Right atrium auricular region (tissue), 2 donors: ENCODE measurements at places on chromosomes 13 and 19. TPM values are rescaled to one million over a fixed set of nuclear protein-coding genes. Genes with fewer than 3 reads are reported as not detected.

Gene MYPOP
- total RNA-seq, result 6.0 TPM

Gene SPC24
- 5.7 TPM for total RNA-seq

Gene HCST
- 3.3 TPM for total RNA-seq

DNA sequence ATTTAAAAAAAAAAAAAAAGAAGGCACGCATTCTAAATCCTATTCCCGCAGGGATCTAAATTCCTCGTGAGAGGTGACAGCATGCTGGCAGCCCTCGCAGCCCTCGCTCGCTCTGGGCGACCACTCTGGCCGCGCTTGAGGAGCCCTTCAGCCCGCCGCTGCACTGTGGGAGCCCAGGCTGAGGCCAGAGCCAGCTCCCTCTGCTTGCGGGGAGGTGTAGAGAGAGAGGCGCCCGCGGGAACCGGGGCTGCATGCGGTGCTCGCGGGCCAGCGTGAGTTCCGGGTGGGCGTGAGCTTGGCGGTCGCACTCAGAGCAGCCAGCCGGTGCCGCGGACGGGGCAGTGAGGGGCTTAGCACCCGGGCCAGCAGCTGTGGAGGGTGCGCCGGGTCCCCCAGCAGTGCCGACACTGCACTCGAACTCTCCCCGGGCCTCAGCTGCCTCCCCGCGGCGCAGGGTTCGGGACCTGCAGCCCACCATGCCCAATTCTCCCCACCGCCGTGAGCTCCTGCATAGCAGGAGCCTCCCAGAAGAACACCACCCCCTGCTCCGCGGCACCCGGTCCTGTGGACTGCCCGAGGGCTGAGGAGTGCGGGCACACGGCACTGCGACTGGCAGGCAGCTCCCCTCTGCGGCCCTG lies 553.9 kb downstream of the LMO7 start:
- DNase-seq, result no peak

GRCh38 chr19:34707661-34708060 lies 26.4 kb upstream of the ZNF181 start:
- no peak for DNase-seq
